ENCODE measurements at places on chromosomes 12 and 14. TPM values are rescaled to one million over a fixed set of nuclear protein-coding genes. Genes with fewer than 3 reads are reported as not detected.

ABCB9 gene
- 7.5 TPM for total RNA-seq

ZBTB25 gene
- total RNA-seq: 15.4 TPM

FAM90A1 gene
- 0.58 TPM for total RNA-seq

PTPN6 gene
- total RNA-seq: 140 TPM

GRCh38 chr12:131948166-131948712, 1.5 kb upstream of the EP400 start:
- no peaks in the 10 kb centered on the region for H3K4me1 ChIP-seq
- DNase-seq: no peak
- H3K36me3 ChIP-seq: no peaks in the 10 kb centered on the region

DNA sequence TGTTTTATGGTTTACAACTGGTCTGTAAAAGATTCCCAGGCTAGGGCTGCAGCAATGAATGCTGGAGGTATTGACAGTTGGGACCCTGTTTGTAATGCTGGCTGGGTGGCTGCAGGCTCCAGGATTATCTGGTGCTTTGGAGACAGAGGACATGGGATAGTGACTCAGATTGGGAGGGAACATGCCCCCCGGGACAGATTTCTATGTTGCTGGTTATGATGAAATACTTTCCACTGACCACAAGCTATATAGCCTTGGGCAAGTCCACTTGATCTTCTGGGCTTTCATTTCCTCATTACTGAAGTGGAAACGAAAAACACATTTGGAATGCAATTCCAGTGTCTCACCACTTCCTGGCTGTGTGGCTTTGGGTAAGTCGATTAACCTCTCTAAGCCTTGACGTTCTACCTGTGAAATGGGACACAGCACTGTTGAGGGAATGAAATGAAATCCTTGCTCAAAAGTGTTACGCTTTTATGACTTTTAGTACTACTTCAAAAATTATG, 6.3 kb upstream of the TPCN1 start:
- no peaks in the 10 kb centered on the region for H3K27me3 ChIP-seq
- H3K36me3 ChIP-seq: no peaks in the 10 kb centered on the region
- peak overlapping the region; percentile 74 for H3K27ac ChIP-seq
- peaks cover 6% of the 10 kb centered on the region for H3K4me1 ChIP-seq
- no peak overlapping the region for H3K4me3 ChIP-seq
